Activated naive CD4-positive, alpha-beta T cell treated with anti-CD3 and anti-CD28 coated beads, Interleukin-2, amount 50 U/mL, for 16 hours (primary cell): ENCODE measurements at places on chromosomes 3 and 15.

- DNase-seq, result no peak
Observed at GRCh38 chr15:51739061-51739712, 1.7 kb upstream of the LYSMD2 start.

DNA sequence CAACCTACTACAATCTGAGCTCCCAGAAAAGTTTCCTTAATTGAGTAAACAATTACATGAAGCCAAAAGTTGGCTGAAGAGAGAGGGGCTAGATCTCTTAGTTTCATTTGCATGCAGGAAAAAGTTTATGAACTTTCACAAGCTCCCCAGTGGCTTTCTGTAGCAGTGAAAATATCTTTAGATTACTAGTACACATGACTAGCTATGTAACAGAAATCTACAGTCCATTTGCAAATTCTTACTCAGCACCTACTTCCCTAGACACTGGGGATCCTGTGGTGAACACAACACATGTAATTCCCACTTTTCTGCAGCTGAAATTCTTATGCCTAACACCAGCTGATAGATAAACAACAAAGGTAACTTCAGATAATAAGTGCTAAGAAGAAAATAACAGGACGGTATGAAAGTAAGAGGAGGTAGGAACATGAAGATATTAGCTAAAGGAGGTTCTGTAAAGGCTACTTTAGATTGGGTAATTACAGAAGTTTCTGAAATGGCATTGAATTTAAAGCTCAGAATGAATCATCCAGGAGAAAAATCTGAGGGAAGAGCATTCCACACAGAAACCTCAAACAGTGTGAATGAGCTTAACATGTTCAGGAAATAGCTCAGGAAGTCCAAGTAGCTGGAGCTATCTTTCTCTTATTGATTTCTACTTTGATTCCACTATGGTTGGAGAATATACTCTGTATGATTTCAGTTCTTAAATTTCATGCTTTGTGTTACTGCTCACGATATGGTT lies 204.8 kb downstream of the MAGI1 start:
- DNase-seq, result no peak

- DNase-seq, result no peak
Observed at GRCh38 chr15:92711457-92711831, 55.9 kb upstream of the FAM174B start.

- DNase-seq, result no peak
Observed at GRCh38 chr3:22377421-22377820, 626.4 kb upstream of the ZNF385D start.

GRCh38 chr3:53804697-53805462 lies 41.3 kb downstream of the CHDH start:
- DNase-seq, result no peak

DNA sequence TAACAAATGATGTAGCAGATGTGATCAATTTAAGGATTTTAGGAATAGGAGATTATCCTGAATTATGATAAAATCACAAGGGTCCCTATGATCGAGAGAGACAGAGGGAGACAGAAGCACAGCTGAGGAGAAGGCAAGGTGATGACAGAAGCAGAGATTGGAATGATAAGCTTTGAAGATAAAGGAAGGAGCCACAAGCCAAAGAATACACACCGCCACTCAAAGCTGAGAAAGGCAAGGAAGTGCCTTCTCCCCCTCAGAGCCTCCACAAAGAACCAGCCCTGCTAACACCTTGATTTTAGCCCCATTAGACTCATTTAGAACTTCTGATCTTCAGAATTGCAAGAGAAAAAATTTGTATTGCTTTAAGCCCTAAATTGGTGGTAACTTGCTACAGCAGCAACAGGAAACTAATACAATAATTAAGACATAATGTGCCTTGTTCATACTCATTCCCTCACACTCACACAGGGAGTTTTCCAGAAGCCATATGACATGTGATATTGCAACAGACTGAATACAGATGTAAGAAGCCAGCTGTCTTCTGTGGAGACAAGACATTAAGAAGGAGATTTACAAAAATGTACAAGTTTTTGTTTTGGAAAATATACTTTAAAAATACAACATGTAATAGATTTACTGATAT lies 38.2 kb downstream of the TRANK1 start:
- no peak for DNase-seq

- no peak for DNase-seq
Observed at GRCh38 chr3:116386168-116386567, 59.1 kb downstream of the LSAMP start.

DNA sequence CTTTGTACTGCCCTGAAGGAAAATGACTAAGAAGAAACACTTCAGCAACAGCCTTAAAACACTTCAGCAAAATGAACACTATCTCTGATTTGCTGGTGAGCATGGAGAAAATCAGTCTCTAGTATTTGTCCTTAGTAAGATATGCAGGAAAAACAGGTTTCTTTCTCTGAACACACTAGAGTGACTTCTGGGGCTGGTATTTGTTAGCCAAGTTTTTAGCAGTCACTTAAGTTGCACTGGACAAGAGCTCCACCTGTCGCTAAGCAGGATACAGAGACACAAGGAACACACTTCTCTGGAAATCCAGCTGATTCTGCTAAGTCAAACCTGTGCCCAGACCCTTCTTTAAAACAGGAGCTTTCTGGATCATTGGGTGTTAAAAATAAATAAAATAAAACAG lies 65.3 kb downstream of the CHAC1 start:
- DNase-seq, result no peak

DNA sequence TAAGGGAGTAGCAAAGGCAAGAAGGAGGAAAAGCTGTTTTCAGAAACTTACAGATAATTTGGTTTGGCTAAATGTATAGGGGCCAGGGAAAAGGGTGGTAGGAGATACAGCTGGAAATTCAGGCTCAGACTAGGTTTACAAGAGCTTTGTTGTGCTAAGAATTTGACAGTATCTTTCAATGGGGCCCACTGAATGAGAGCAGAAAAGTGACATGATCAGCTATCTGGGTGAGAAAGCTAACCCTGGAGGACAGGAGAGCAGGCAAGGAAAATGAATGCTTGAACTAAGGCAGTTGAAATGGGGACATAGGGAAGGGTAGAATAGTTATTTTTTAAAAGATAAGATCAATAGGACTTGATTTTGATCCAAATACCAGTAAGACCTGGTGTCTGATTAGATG lies 2.8 kb upstream of the EIF4G1 start:
- DNase-seq, result no peak

DNA sequence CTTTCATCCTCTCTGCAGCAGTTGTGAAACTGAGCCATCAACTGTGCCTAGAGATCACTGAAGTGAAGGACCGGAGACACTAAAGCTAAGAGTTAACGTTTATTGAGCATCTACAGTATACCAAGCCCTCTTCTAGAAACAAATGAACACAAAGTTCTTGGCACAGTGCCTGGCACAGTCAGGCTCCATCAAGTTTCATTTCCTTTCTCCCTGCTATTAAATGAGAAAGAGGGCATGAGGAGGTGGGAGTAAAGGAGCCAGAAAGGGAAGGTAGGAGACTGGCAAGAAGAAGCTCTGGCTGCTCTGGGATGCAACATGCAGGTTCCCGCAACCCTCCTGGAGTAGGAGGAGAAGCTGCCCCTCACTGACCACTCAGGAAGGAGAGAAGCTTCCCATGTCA lies 30.6 kb downstream of the CYP19A1 start:
- no peak for DNase-seq

GRCh38 chr15:59812250-59812870 lies 123.2 kb upstream of the BNIP2 start:
- DNase-seq, result no peak

GRCh38 chr3:166362698-166363097 lies 525.5 kb upstream of the BCHE start:
- DNase-seq, result no peak

GRCh38 chr3:32432711-32433530 lies 41.3 kb downstream of the CMTM7 start:
- DNase-seq, result no peak

DNA sequence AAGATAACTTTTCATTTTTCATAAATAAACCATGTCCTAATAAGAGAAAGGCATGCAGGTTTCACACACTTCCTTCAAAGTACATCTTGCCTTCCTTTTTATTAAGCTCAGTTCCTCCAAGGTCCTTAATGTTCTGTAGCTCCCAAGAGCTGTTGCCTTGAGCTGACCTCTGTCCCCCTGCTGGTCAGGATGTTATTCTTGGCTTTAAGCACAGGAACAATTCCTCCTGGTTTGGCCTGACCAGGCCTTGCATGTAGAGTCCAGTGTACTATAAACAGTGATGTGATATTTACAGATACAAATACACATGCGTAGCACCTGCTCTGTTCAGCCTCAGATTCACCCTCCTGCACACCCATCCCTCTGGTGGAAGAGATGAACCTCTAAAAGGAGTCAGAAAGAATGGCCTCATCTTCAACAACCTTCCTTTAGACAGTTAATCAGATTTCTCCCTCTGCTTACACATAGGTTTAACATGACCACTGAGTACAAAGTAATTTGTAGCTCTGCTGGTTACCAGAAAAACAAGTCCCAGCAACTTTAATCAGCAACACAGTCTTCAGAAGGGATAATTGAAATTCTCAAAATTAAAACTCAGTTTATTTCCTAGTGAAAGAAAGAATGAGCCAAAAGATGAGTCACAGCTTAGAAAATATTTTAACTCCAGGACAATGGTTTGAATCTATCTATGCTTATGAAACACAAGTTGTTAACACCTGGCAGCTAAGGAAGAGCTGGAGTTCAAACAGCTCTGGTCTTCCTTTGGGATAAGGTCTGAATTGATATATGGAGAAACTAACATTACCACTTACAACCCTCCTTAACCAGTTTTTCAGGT lies 46.5 kb downstream of the PTPN9 start:
- no peak for DNase-seq

DNA sequence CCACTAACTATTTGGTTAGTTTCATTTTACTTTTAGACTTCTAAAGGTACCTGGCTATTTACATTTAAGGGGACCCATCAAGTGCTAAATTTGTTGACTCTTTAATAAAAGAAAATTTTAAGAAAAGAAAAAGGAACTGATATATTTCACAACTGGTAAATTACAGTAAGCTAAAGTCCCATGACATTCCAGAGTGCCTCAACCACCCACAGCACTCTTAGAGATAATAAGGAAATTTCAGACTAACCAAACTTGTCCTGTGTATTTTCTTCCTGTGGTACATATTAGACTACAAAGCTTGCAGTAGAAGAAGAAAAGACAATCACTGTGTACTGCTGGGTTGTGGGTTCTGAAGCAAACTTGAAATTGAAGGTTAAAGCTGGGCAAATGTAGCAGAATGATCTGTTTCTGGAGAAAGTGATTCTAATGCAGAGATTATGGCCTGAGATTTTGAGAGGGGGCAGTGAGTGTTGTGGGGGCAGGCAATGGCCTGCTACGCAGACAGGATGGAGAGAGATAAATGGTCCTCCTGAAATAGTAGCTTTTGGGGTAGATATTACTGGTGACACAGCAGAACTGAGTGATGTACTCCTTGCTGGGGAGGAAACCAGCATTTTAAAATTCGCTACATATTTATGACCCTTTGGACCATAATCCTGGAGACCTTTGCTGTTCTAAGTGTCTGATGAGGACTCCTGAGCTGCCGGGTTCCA lies 24.5 kb upstream of the MFSD1 start:
- no peak for DNase-seq

- no peak for DNase-seq
Observed at GRCh38 chr15:69403594-69403993, 10.6 kb upstream of the KIF23 start.

- no peak for DNase-seq
Observed at GRCh38 chr15:36362509-36362915, 216.9 kb upstream of the CDIN1 start.

DNA sequence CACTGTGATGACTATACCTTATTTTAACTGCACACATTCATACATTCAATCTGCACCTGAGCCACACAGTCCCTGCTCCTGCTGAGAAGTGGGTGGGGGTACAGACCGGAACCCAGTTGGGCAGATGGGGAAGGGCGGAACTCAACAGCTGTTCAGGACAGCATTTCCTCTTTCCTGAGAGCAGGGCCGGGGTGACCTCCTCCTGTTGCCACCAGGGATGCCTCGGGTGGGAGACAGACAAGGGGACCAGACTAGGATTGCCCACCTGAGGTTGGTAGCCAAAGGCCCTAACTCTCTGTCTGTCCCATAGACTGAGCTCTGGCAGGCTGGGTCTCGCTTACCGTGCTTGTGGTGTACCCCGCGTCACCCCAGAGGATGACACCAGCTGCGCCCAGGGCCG lies 3.9 kb downstream of the HYAL2 start:
- DNase-seq, result no peak

- no peak for DNase-seq
Observed at GRCh38 chr3:178561239-178561638, 25.0 kb downstream of the KCNMB2 start.

DNA sequence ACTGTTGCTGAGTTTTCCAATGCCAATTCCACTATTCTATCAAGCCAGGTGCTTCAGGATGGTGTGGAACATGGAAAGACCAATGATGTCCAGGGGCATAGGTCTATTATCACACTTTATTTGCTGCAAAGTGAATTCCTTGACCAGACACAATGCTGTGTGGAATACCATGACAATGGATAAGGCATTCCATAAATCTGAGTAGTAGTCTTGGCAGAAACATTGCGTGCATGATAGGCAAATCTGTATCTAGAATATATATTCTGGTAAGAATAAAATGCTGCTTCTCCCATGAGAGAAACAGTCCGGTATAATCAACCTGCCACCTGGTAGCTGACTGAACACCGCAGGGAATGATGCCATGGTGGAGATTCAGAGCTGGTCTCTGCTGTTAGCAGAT lies 70.0 kb upstream of the ALDH1A3 start:
- no peak for DNase-seq

DNA sequence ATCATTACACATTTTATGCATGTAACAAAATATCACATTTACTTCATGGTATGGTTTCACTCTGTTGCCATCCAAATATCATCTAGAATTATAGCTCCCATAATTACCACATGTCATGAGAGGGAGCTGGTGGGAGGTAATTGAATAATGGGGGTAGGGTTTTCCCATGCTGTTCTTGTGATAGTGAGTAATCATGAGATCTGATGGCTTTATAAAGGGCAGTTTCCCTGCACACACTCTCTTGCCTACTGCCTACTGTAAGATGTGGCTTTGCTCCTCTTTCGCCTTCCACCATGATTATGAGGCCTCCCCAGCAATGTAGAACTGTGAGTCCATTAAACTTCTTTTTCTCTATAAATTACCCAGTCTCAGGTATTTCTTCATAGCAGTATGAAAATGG lies 123.4 kb downstream of the SATB1 start:
- DNase-seq, result no peak

- no peak for DNase-seq
Observed at GRCh38 chr3:16433701-16434151, 79.8 kb downstream of the RFTN1 start.

DNA sequence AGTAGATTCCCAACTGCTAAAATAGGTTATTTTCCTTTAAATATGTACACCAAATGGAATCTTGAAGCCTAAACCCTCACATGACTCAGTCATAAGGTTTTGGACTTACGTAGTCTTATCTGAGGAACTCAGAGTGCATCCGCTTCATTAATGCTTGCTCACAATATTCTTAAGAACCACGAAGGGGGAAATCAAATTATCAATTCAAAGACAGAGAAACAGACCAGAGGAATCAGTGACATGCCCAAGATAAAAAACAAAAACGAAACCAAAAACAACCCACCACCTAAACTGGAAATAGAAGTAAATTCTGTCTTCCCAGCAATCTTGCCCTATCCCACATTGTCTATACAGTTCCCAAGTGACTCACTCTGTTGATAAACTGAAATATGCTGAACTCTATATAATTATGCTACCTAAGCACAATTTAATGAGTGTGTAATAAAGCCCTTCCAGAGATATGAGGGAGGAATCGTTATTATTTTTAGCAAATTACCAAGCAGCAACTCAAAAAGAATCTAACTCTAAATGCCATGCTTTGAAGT lies 135.4 kb upstream of the CBLB start:
- DNase-seq, result no peak

GRCh38 chr3:129708328-129708861 lies 101.9 kb upstream of the PLXND1 start:
- no peak for DNase-seq
